ENCODE measurements at places on chromosomes 12 and 14. TPM values are rescaled to one million over a fixed set of nuclear protein-coding genes. Genes with fewer than 3 reads are reported as not detected.

The NOS1 gene
- 0.03 TPM for total RNA-seq

GRCh38 chr12:52314511-52314910 lies 6.7 kb downstream of the KRT83 start:
- DNase-seq, result no peak
- H3K36me3 ChIP-seq, result no peaks in the 10 kb centered on the region
- H3K27ac ChIP-seq, result no peak overlapping the region
- H3K27me3 ChIP-seq, result peaks cover 6% of the 10 kb centered on the region
- no peak overlapping the region for H3K4me3 ChIP-seq

The PDE3A gene
- total RNA-seq, result 2.2 TPM

DNA sequence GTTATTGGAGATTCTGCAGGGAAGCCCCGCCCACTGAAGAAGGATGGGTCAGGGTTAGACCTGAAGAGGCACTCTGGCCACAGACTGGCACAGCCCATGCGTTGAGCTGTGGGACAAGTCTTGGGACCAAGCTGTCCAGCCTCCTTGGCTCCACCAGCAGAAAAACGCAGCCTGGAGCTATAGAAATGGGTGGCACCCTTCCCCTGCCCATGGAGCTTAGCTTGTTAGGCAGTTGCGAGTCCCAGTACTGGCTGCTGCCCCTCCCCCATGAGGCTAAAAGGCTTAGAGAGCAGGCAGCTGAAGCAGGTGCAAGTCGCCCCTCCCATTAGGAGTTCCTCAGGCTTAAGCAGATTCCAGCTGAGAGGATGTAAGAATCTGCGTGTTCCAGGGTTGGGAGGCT lies 1124.0 kb upstream of the TMEM132C start:
- H3K27ac ChIP-seq, result no peak overlapping the region
- no peaks in the 10 kb centered on the region for H3K4me1 ChIP-seq
- no peaks in the 10 kb centered on the region for H3K27me3 ChIP-seq
- no peak overlapping the region for H3K4me3 ChIP-seq

DNA sequence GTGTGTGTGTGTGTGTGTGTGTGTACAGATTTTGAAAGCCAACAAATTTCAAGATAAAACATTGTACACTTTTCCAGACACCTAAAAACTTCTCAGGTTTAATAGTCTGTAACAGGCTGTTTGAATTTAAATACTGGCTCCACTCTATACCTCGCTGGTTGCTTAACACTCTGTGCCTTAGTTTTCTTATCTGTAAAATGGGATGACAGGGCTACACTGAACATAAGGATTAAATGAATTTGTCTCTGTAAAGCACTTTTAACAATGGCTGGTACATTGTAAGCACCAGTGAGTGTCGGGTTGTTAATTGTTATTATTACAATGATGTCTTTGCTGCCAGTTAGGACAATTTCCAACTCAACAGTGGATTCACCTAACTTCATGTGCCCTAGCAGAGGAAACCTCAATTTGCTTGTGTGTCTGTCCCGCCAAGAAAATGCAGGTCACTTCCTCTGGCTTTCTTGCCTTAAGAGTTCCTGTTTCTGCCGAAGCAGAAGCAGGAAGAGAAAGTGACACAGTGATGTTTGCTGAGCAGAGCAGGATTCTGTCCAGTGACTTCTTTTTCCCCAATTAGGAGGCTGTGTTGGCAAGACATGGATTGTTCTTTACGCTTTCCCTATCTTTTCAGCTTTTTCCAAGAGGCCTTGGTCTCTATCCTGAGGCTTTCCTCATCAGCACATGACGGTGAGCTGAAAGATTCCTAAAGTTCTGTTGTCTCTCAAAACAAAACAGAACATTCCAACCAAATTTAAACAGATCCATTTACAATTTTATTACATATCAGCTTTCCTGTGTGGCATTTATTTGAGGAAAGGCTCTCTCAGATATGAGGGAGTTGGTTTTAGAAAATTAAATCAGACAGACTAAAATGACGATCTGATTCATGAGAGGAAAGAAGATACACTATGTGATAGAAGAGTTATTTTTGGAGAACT lies 154.1 kb upstream of the ATP2B1 start:
- H3K27me3 ChIP-seq, result no peaks in the 10 kb centered on the region
- no peaks in the 10 kb centered on the region for H3K36me3 ChIP-seq
- H3K4me1 ChIP-seq, result peaks cover 37% of the 10 kb centered on the region
- DNase-seq, result peak; percentile 79
- H3K4me3 ChIP-seq, result peak overlapping the region; percentile 60
- H3K27ac ChIP-seq, result peak overlapping the region; percentile 89

The EML5 gene
- 0.33 TPM for total RNA-seq

The PLBD1 gene
- total RNA-seq, result 0.35 TPM

DNA sequence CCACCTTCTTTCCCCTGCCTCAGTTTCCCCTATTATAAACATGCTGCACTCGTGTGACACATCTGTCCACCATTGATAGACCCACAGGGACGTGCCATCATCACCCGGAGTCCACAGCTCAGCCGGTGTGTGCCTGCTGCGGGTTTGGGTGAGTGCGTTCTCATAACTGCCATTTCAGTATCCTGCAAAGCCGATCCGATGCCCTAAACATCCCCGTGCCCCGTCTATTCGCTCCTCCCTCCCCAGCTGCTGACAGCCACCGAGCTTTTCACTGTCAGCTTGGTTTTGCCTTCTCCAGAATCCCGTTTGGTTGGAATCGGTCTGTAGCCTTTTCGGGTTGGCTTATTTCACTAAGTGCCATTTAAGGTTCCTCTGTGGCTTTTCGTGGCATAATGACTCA lies 3.9 kb downstream of the LRCOL1 start:
- H3K4me1 ChIP-seq, result no peaks in the 10 kb centered on the region
- H3K27ac ChIP-seq, result no peak overlapping the region
- H3K27me3 ChIP-seq, result no peaks in the 10 kb centered on the region
- no peak overlapping the region for H3K4me3 ChIP-seq

GRCh38 chr12:92233346-92234015 lies 87.8 kb upstream of the BTG1 start:
- no peak overlapping the region for H3K27ac ChIP-seq
- H3K4me1 ChIP-seq, result no peaks in the 10 kb centered on the region
- no peaks in the 10 kb centered on the region for H3K36me3 ChIP-seq
- no peak for DNase-seq
- no peaks in the 10 kb centered on the region for H3K27me3 ChIP-seq
- H3K4me3 ChIP-seq, result no peak overlapping the region

DNA sequence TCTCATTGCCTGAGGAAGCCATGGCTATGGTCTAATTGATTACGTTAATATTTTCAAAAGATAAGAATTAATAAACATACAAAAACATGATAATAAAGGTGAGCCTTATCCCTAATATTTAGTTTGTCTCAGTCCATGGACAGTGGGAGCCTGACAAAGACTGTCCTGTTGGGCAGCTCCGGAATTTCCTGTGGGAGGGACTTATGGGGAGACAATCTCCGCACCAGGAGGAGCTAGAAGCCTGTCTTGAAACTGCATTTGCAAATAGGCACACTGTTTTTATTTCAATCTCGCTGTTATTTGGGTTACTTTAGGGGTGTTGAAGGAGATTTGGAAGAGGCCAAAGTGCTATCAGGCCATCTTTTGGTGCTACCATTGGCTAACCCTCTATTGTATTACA lies 50.8 kb upstream of the ZDHHC17 start:
- H3K36me3 ChIP-seq, result no peaks in the 10 kb centered on the region
- no peaks in the 10 kb centered on the region for H3K4me1 ChIP-seq
- no peak for DNase-seq
- no peaks in the 10 kb centered on the region for H3K27me3 ChIP-seq

DNA sequence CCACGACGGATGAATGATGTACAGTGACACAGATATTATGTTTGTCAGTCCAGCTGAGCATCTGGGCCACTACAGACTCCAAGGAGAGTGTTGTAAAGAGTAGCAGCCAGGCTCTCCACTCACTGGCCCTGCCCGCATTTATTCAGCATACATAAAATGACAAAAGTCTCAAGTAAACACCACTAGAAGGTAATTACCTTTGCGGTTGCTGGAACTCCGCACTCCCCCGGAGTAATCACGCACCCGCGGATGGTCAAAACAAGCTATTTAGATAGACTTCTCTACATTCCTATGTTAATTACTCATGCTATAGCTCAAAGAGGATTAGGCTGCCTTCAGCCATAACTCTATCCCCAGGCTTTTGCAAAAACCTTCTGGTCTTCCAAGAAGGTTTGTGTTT lies 18.8 kb upstream of the STRAP start:
- no peak overlapping the region for H3K4me3 ChIP-seq
- H3K4me1 ChIP-seq, result no peaks in the 10 kb centered on the region
- H3K27me3 ChIP-seq, result no peaks in the 10 kb centered on the region
- no peak overlapping the region for H3K27ac ChIP-seq
- H3K36me3 ChIP-seq, result no peaks in the 10 kb centered on the region
- DNase-seq, result no peak

DNA sequence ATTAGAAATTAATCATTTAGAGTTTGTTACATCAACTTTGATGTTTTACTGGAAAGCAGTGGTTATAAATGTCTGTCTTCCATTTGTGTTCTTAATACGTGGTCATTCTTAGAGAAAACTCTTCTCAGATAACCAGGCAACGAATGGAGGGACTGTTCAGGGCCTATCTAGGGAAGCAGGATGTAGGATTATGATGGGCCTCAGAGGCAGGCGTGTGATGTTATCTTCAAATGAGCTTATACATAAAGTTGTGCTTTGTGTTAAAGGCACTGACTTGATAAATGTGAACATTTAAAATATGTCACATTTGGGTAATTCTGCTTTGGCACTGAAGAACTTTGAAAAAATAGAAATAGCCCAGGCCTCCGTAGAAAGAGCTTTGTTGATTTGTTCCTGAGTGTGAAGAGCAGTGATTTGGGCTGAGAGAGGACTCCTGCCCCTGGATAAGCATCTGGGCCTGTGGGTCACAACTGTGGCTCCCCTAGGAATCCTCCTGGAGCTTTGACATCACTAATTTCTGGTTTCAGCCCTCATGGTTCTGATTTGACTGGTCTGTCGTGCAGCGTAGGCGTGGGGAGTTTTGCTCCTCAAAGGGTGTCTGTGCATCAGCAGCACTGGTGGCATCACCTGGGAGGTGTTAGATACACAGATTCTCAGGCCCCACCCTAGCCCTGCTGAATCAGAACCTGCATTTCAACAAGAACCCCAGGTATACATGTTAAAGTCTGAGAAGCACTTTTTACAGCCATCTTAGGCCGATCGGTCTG lies 55.4 kb downstream of the SAMD4A start:
- peak; percentile 61 for DNase-seq
- no peak overlapping the region for H3K4me3 ChIP-seq
- H3K27ac ChIP-seq, result peak overlapping the region; percentile 33
- H3K27me3 ChIP-seq, result no peaks in the 10 kb centered on the region
- peaks cover 14% of the 10 kb centered on the region for H3K4me1 ChIP-seq

DNA sequence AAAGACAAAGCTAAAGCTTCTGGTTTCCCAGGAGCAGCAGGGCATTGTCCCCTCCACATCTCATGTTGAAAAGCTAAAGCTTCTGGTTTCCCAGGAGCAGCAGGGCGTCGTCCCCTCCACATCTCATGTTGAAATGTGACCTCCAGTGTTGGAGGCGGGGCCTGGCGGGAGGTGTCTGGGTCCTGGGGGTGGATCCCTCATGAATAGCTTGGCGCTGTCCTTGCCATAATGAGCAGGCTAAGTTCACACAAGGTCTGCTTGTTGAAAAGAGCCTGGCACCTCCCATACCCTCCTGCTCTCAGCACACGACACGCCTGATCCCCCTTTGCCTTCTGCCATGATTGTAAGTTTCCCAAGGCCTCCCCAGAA lies 123.7 kb downstream of the PIWIL1 start:
- DNase-seq, result no peak
- H3K4me3 ChIP-seq, result no peak overlapping the region
- no peaks in the 10 kb centered on the region for H3K27me3 ChIP-seq
- H3K4me1 ChIP-seq, result no peaks in the 10 kb centered on the region

The TRHDE gene
- total RNA-seq, result not detected

The CCDC184 gene
- not detected for total RNA-seq

The SRRM4 gene
- total RNA-seq, result not detected

DNA sequence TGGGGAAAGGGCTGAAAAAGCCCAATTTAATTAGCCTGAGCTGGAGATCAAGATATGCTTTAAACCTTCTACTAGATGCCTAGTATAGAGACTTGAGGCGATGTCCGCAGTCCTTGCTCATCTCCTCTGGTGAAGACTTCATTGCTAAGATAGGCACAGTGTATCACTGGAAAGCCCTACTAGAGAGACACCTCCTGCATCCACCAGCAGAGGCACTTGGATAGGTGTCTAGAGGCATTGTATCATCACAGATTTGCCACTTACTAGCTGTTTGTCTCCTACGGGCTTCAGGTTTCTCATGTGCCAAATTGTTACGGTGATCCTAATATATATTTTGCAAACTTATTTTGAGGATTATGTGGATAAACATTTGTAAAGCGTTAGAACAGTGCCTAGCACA lies 1048.5 kb downstream of the GALC start:
- no peak for DNase-seq
- no peaks in the 10 kb centered on the region for H3K27me3 ChIP-seq
- H3K4me1 ChIP-seq, result no peaks in the 10 kb centered on the region

The HOXC13 gene
- total RNA-seq, result not detected

The ING4 gene
- 20.1 TPM for total RNA-seq

DNA sequence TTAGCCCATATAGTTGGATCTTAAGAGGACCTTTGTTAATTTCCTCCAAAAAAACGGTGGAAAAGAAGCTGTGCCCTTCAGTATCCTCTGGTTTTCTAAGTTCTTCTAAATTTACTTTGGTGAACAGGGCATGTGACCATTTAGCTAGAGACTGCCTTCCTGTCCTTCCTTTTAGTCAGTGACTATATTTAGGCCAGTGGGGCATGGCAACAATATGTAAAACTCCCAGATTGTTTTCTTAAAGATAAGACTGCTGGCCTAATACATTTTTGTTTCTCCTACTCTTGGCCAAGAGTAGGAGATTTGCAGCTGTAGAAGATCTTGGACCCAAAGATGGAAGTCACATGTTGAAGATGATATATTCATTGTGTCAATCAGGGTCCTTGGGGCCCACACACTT lies 325.1 kb upstream of the DCN start:
- H3K4me1 ChIP-seq, result no peaks in the 10 kb centered on the region
- H3K27me3 ChIP-seq, result no peaks in the 10 kb centered on the region
- DNase-seq, result no peak
- H3K36me3 ChIP-seq, result no peaks in the 10 kb centered on the region
- no peak overlapping the region for H3K27ac ChIP-seq

DNA sequence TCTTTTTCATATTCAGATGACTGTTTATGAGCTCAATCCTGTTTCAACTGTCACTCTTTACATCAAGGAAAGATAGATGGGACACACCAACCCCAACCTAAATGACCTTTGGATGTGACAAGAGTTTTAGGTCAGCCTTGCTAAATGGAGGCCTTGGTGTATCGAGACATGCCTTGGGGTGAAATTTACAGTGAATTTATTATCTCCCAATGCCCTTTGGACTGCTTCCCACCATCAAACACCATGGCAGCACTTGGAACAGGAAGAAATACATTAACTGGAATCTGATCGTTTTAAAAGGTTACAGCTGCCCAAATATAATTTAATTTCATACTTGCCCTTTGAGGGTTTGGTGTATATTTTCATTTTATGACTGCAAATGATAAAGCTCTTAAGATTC lies 327.6 kb downstream of the SOX5 start:
- no peak overlapping the region for H3K4me3 ChIP-seq
- no peaks in the 10 kb centered on the region for H3K4me1 ChIP-seq
- no peaks in the 10 kb centered on the region for H3K36me3 ChIP-seq
- no peak for DNase-seq
- H3K27me3 ChIP-seq, result no peaks in the 10 kb centered on the region

- no peak overlapping the region for H3K4me3 ChIP-seq
- no peak for DNase-seq
- H3K27ac ChIP-seq, result no peak overlapping the region
- H3K36me3 ChIP-seq, result no peaks in the 10 kb centered on the region
- no peaks in the 10 kb centered on the region for H3K27me3 ChIP-seq
Observed at GRCh38 chr14:21199611-21200560, 44.0 kb upstream of the OR5AU1 start.

Measured in GM12878 (cell line).